ENCODE measurements at places on chromosomes 7 and 10.

GRCh38 chr10:22321156-22321923 is 441 bp downstream of the BMI1 start:
- H3K27ac ChIP-seq: no peak overlapping the region
- H3K4me3 ChIP-seq: peak overlapping the region; percentile 86
- peaks cover 64% of the 10 kb centered on the region for H3K27me3 ChIP-seq
- peaks cover 4% of the 10 kb centered on the region for H3K36me3 ChIP-seq
- peak; percentile 83 for DNase-seq
- H3K4me1 ChIP-seq: peaks cover 56% of the 10 kb centered on the region

DNA sequence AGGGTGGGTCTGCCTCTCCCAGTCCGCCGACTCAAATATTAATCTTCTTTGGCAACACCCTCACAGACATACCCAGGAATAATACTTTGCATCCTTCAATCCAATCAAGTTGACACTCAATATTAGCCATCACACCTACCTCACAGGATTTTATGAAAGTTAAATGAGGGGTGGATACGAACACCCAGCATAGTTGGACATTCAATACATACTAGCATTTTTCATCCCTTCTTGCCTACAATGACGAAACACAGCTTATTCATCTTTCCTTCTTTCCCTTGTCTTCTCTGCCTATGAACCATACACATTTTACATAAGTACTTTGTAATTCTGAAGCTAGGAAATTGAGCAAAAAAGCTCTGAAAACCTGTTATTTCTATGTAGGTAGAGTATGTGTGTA is 48.5 kb downstream of the EMX2 start:
- H3K4me1 ChIP-seq: no peaks in the 10 kb centered on the region
- H3K27me3 ChIP-seq: peaks cover 6% of the 10 kb centered on the region
- no peak overlapping the region for H3K4me3 ChIP-seq
- no peaks in the 10 kb centered on the region for H3K36me3 ChIP-seq

DNA sequence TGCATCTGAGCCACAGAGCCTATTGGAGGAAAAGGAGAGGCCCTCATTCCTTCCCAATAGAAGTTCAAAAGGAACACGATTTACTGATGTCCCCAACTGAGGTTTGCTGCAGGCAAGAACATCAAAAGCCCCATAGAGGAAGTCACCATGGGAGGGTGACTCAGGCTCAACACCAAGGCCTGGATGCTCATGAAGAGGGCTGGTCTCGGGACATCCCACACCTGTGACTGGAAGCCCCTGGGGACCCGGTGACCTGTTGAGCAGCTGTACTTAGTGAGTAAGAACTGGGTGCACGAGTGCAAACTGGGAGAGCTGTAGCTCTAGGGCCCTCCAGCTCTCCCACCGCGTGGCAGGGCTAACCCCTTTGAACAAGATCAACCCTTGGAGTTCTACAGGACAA is 38.0 kb downstream of the CYTH3 start:
- H3K27ac ChIP-seq: no peak overlapping the region
- DNase-seq: no peak
- H3K4me1 ChIP-seq: peaks cover 31% of the 10 kb centered on the region
- no peak overlapping the region for H3K4me3 ChIP-seq

- H3K4me1 ChIP-seq: peaks cover 17% of the 10 kb centered on the region
- H3K27ac ChIP-seq: no peak overlapping the region
- H3K36me3 ChIP-seq: no peaks in the 10 kb centered on the region
- H3K4me3 ChIP-seq: no peak overlapping the region
These were observed 17.5 kb upstream of the LFNG start for GRCh38 chr7:2501947-2502646.

DNA sequence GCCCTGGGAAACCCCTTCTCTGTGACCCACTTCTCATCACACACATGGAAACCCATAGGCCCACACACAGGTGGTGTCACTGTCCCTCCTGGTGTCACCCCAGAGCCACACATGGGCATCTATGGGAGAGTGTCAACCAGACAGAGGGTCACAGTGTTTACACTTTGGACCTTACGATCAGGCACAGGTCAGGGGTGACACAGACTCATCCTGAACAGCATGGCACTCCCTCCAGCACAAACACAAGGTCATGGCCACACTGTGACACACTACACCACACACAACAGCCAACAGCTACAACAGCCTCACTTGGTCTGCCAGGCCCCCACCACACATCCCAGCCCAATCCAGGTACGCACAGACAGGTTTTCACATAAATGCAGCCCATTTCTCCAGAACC is 6.2 kb downstream of the TLX1 start:
- H3K27me3 ChIP-seq: peaks cover 97% of the 10 kb centered on the region
- peaks cover 3% of the 10 kb centered on the region for H3K4me1 ChIP-seq
- H3K27ac ChIP-seq: no peak overlapping the region
- no peaks in the 10 kb centered on the region for H3K36me3 ChIP-seq
- no peak for DNase-seq

DNA sequence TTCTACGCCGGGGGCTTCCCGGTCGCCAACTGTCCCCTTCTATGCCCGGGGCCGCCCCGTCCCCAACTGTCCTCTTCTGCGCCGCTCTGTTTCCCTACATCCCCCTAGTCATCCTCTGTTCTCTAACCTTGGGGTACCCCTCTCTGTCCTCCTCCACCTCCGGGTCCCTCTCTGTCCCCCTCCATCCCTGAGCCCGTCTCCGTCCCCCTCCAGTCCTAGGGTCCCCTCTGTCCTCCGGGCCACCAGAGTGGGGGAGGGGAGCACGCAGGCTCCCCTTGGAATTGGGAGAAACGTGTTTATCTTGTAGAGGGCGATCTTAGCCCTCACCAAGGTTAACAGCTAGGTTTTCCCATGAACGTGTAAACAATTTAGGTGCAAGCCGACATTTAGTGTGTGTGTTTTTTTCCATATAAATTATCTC is 852 bp upstream of the KLF6 start:
- DNase-seq: no peak
- peak overlapping the region; percentile 87 for H3K4me3 ChIP-seq
- peaks cover 27% of the 10 kb centered on the region for H3K4me1 ChIP-seq

All from type B pancreatic cell (in vitro differentiated cells).